Islet precursor cell (in vitro differentiated cells): ENCODE measurements at places on chromosomes 4 and X.

DNA sequence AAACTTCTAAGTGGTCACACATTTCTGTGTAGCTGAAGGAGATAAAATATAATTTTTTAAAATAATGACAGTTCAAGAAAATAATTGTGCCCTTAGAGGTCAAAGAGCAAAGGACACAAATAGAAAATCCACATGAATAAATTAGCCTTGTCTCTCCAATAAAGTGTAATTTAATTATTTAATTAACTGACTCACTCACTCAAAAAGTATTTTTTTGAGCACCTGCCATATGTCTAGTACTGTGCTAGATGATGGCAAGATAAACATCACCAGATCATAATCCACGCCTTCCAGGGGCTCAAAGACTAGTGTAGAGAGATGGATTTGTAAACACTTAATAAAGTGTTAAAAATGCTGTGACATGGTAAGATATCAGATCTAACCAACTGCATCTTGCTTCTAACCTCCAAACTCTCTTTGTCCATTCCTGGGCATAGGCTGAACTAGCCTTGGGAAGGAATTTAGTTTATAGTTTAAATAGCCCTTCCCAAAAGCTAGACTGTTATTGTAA lies 112.5 kb downstream of the SCLT1 start:
- DNase-seq, result no peak

- no peak for DNase-seq
Observed at GRCh38 chr4:181213551-181213950, 1029.7 kb upstream of the TENM3 start.

- no peak for DNase-seq
Observed at GRCh38 chrX:145673841-145674240, 143.8 kb upstream of the SLITRK2 start.

DNA sequence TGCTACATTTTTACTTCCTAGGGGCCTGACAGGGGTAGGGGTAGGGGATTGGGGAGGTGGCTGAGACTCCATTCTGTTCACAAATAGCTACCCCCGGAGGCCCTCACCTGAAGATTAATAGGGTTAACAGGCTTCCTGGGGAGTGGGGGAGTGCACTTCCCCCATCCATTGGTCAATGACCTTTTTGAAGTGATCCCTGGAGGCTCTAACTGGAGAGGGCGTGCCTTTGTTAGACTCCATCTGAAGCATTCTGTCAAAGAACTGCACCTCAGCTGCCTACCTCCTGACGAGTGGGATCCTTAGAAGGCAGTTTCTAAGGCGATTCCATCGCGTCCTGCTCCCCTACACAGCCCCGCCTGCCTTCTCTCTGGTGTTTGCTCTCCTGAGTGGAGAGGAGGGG lies 10.0 kb upstream of the MTM1 start:
- no peak for DNase-seq

DNA sequence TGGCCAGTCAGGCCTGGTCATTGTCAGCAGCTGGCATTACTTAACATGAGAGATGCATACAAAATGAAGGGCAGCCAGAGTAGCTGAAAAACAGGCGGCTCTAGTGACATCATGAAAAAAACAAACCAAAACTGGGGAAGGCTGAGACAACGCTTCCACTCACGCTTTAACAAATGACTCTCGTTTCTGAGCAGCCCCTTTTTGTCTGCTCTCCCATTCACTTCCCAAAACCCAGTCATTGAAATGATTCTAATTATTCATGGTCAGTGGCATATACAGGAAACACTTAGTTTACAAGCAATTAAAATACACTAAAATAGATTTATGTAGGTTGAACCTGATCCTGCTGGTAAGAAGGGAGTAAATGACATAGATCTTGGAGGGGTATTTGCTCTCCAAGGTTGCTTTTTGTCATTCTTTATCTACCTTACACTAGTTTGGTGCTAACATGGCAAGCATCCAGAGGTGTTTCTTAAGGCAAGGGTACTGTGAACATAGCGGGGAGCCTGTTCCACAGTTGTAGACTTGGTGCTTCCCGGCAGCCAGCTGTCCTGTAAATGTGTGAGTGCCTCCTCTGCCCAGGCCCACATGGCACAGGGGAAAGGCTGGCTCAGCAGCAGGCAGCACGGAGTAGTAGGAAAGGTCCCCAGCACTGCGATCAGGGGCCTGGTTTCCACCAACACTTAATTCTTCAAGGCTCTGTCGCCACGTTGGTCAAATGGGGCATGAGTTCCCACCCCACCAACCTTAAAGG lies 61.2 kb upstream of the CITED1 start:
- DNase-seq, result no peak

- DNase-seq, result no peak
Observed at GRCh38 chr4:170581322-170581721, 491.6 kb upstream of the AADAT start.

GRCh38 chrX:2635342-2635741 lies 55.8 kb upstream of the CD99 start:
- DNase-seq, result no peak

DNA sequence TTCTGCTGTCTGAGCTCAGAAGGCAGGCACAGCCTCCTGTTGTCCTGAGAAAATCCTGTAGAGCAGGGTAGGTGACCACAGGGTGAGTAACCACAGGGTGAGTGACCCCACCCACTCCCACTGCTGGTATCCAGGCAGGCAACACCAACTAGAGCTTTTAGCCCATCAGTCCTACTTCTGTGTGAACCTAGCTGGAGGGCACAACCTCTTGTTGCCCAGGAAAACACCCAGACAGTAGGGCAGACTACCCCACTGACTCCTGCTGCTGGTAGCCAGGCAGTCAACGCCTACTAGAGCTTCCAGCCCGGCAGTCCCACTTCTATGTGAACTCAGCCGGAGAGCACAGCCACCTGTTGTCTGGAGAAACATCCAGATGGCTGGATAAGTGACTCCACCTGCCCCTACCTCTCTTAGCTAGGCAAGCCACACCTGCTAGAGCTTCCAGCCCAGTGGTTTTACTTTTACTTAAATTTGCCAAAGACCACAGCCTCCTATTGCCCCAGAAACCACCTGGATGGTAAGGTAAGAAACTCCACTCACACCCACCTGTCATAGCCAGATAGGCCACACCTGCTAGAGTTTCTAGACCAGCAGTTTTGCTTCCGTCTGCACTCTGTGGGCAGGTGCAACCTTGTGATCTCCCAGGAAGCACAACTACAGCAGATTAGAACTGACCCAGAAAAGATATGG lies 371.6 kb downstream of the INPP4B start:
- peak; percentile 92 for DNase-seq

DNA sequence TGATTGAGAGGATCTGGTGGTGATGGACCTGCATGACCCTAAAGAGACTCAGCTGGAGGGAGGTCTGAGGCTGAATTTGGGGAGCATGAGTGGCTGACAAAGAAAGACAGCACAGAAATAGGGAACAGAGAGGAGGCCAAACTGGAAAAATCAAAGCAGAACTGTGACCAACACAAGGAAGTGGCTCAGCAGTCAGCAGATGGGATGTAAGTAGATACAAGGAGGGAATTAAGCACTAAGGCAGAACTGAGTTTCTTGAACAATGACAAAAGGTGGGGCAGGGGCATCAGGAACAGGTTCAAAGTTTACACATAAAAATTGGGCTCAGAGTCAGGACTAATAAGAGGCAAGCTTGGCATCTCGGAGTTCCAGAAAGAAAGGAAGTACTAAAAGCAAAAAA lies 144.3 kb upstream of the KLF3 start:
- no peak for DNase-seq

- DNase-seq, result no peak
Observed at GRCh38 chr4:182604161-182604622, 313.0 kb downstream of the DCTD start.

GRCh38 chr4:105765690-105766407 lies 57.3 kb downstream of the GSTCD start:
- peak; percentile 89 for DNase-seq
